Activated T-helper 9 cell treated with anti-CD3 and anti-CD28 coated beads, Interleukin-2, amount 50 U/mL, for 16 hours (primary cell): ENCODE measurements at places on chromosomes 13 and 19.

DNA sequence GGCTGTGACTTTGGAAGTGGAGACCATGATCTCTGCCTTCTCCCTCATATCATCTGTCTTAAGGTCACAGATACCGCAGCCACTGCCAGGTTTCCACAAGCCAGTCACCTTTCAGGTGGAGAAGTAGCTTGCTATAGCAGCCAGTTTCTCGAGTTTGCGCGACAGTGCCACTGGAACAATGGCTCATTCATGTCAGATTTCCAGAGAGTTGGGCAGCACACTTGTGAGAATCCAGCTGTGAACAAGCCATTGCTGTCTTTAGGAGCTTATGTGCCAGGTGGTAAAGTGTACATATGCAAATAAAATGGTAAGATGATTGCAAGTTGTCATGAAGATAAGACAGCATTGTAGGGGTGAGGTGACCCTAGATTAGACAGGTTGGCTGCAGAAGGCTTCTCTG, 22.3 kb downstream of the GARRE1 start:
- no peak for DNase-seq

DNA sequence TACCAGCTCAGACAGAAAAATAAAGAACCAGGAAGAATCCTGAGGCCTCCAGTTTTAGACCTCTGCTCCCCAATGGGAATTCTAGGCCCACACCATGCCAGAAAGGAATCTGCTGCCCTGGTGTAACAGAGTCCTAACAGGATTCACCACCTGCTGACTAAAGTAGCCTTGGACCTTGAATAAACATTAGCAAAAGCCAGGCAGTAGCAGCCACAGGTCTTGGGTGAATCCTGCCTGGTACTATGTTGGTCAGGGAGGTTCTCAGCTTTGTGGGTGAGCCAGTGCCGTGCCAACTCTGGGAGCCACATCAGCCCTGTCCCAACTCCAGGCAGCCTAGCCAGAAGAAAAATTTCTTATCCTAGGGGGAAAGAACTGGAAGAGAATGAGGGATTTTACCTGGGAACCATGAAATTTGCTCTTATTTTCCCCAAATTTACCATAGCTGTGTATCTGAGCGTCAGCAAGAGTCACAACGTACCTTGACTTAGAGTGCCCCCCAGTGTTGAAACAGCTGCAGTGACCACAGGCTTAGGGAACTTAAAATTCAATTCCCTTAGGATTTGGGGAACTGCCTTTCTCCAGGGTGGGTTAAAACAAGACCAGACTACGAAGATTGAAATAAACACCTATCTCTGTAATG, 1895.6 kb upstream of the PRR20A start:
- DNase-seq, result no peak

- no peak for DNase-seq
These were observed 22.6 kb upstream of the TINCR start for GRCh38 chr19:5590151-5590864.

- DNase-seq, result no peak
These were observed 16.1 kb downstream of the MKNK2 start for GRCh38 chr19:2034729-2035589.

DNA sequence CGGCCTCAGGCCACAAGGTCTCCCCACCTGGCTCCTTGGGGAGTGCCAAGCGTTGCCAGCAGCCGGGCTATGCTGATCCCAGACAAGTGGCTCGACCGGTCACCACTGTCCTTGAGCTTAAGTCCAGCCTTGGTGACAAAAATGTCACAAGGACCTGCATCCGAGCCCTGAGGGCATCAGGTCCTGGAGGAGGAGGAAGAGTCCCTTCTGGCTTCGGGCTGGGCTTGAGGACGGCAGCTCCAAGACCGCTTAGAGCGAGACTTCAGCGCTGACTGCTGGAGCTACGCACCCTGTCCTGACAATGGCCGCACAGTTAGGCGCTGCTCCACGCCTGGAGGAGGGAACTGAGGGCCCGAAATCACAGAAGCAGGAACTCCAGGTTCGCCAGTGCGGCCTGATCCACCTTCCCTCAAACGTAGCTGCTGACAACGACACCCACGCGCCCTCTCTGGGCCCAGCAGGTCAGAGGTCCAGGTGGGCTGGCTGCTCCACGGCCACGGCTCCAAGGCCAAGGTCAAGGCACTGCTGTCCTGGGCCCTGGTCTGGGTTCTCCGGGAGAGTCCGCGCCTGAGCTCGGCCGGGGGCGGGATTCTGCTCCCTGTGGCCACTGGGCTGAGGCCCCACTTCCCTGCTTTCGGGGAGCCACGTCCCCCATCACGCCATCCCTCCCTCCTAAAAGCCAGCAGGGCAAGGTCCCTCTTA, 7.0 kb downstream of the SBNO2 start:
- DNase-seq, result no peak

DNA sequence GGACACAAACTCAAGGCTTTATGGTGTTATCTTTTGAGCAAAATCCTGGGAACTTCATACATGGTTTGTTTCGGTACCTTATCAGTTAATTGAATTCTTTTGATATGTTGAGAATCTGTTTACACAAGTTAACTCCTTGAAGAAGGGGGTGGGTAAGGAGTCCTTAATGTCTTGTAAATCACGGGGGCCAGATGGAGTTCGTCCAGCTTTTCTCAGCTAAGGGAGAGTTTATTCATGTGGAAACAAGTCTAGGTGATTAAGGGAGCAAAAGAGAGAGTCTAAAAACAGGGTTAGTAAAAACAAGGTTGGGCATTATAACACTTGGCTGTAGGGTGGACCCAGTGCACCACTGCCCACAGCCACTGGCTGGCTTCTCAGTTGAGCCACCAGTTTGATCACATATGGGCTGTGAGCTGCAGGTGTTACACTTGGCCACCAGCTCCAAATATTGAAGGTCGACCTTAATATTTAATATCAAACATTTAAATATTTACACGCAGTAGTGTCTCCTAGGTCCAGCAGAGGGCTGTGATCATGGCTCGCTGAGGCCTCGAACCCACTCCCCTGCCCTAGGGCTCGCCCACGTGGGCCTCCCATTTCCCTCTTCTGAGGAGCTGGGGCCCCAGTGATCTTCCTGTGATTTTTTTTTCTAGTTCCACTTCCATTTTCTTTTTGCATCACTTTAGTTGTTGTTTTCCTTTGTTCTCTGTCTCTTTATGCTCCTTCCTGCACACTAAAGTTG, 21.0 kb upstream of the ZNF43 start:
- no peak for DNase-seq

- no peak for DNase-seq
These were observed 54.5 kb downstream of the NUFIP1 start for GRCh38 chr13:44934724-44935123.

- no peak for DNase-seq
These were observed 9.0 kb downstream of the BLOC1S3 start for GRCh38 chr19:45187421-45188100.

DNA sequence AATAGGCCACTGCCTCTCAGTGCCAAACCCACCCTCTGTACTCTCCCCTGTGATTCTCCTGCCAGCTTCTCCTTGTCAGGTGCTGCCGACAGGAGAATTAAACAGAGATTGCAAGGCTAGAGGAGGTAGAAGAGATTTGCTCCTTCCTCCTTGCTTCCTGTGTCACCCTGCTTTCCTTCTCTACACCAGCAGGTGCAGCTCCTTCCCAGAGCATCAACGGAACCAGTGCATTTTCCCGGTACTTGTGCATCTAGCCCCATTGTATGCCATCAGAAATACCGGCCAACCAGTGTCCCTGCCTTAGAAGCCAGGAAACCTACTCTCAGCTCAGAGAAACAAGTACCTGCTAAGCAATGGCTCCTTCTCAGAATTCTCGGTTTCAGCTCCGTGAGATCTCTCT, 253.2 kb downstream of the SUCLA2 start:
- no peak for DNase-seq

DNA sequence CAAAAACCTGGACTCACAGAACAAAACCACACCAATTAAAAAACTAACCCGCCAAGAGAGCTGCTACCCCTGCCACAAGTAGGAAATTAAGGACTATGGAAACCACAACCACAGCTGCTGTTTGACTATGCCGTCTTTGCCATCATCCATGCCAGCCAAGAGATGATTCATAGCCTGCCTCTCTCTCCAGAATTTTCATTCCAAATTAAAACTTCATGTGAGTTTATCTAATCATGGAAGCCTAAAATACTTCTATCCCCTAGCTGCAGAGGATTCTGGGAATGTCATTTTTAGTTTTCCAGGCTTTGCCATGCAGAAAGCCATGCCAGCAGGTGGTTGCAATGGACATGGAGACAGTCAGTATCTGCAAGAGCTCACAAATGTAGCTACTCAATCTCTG, 27.6 kb upstream of the GTF2F2 start:
- DNase-seq, result no peak

DNA sequence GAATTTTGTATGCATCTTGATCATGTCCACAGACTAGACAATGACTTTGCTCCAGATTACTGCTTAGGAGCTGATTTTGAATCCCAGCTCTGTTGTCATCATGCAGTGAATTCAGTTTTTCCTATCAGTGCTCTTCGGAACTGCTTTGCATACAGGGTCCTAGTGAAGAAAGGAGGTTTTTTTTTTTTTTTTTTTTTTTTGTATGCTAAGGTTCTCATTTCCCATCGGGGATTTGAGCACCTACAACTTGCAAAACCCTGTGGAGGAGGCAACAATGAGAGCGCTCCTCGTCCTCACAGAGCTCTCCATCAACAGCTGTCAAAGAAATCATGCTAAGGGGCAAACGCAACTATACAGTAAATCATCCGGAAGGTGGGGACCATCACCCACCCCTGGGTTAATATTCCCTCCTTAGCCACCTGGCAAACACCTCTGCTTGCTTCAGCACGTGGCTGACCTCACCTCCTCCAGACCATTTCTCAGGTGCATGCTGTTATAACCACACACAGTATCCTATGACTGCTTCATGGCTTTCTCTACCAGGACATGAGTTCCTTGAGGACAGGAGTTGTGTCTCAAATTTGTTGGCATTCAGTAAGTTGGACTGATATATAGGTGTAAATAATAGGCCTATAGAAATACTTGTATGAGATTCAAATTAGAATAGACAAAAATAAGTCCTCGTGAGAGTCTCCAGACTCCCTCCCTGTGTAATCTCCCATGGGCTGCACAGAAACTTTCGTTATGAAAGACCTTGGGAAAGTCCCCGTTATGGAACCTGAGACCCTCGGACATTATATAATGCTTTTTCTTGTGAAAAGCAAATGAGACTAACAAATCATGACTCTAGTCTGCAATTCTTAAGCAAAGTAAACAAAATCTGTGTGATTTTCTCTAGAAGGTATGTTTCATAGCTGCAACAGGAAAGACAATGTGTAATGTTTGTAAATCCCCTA, 113.8 kb downstream of the KATNAL1 start:
- DNase-seq, result no peak

- DNase-seq, result peak; percentile 67
These were observed 1.2 kb downstream of the APLP1 start for GRCh38 chr19:35869327-35870123.

- no peak for DNase-seq
These were observed 14.5 kb upstream of the PTPRS start for GRCh38 chr19:5355076-5355475.

- no peak for DNase-seq
These were observed 10.6 kb downstream of the TRIP10 start for GRCh38 chr19:6750062-6750461.

- no peak for DNase-seq
These were observed 87.9 kb upstream of the POSTN start for GRCh38 chr13:37686501-37686900.

GRCh38 chr19:49738268-49738667, 24.8 kb downstream of the TSKS start:
- no peak for DNase-seq

DNA sequence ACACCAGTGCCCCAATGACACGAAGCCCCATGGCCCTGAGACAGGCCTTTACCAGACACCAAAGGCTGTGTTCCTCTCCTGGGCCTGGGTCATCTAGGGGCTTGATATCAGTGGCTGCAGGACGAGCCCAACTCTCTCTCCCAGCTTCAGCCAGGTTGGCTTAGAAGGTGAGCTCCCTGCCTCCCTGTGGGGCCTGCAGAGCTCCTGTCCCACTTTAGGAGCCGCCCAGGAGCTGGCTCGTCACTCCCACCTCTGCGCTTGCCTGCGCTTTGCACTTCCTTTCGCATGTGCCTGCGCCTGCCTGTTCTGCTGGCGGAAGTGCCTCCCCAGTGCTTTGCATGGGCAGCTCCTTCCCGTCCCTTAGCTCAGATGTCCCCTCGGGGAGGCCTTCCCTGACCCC, 4.9 kb downstream of the CALM3 start:
- DNase-seq, result no peak

DNA sequence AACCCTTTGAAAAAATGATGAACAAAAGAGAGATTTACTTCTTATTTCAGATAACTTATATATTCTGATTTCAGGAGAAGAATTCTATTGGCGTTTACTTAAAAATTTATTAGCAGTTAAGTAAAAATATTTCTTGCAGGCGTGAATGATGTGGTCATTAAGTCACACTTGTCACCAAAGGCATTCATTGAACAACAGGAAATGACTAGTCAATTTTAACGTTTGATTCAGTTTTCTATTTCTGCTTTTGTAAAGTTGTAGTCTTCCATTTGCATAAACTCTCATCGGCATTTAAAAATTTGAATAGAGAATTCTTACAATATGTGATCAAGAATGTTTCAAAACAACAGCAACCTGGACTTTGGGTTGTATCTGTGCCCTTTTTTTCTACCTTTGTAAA, 83.4 kb downstream of the GPR12 start:
- DNase-seq, result no peak

DNA sequence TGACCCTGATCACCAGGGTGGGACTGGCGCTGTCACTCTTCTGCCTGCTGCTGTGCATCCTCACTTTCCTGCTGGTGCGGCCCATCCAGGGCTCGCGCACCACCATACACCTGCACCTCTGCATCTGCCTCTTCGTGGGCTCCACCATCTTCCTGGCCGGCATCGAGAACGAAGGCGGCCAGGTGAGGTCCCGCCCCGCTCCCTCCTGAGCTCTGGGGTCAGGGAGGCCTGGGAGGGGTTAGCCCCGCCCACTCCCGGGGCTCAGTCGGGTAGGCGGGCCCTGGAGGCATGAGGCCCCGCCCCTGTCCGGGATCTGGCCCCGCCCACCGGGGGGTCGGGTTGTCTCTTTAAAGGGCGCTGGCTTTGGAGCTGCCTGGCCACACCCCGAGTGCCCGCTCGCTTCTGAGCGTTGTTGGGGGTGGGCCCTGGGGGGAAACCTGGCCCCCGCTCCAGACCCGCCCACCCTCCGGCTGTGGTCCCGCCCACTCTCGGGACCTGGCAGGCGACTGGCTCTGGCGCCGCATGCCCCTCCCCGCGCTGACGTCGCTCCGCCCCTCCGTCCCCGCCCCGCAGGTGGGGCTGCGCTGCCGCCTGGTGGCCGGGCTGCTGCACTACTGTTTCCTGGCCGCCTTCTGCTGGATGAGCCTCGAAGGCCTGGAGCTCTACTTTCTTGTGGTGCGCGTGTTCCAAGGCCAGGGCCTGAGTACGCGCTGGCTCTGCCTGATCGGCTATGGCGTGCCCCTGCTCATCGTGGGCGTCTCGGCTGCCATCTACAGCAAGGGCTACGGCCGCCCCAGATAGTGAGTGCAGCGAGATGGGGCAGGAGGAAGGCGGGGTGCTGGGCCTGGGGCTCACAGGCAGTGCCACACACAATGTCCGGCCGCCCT, 13.1 kb downstream of the DDX39A start:
- peak; percentile 81 for DNase-seq

DNA sequence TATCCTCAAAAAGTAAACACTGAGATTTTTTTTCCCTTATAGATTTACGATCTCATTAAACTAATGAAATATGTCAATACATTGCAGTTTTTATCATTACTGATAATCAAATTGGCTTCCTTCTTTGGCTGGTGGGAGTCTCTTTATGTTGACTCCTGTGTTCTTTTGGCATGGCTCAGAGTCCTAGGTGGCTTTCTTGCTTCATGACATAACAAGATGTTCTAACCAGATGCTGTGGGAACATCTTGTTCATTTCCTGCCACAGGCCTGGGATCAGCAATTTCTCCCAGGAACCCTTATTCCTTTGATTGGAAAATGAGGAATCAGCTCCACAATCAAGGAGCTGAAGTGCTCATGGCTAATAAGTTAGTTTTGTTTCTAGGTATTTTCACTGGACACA, 13.2 kb upstream of the CYP4F22 start:
- DNase-seq, result no peak
